ENCODE measurements at places on chromosomes 7 and 10.

DNA sequence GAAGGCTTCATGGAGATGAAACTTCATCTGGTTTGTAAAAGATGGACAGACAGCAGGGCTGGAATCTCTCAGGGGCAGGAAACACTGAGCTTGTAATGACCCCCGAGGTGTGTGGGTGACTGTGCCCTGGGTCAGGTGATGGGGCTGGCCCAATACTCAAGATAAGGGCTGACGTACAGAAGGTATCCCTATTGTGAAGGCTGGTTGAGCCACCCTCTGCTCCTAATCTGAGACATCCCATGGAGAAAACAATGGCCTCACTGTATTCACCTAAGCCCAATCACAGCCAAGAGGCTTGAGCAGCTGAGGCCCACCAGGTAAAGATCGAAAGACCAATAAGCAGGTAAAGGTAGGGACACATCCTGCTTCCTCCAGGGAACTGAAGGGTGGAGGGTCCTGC, 34.8 kb upstream of the NUB1 start:
- DNase-seq = no peak

- no peak for DNase-seq
These were observed 7.1 kb downstream of the ZNF736 start for GRCh38 chr7:64320547-64321513.

DNA sequence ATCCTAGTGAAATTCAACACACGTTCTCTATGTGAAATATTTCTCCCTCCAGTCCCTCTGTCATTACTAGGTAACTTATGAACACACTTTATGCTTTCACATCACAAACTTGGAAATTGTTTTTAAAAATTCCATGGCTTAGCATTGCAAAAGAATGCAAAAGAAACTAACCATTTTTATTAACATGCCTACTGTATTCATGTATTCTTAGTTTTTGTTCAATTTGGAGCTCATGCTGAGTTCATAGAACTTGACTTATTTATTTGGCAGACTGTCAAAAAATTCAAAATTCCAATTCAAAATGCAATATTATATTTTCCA, 155.0 kb upstream of the SEMA3C start:
- DNase-seq = no peak

DNA sequence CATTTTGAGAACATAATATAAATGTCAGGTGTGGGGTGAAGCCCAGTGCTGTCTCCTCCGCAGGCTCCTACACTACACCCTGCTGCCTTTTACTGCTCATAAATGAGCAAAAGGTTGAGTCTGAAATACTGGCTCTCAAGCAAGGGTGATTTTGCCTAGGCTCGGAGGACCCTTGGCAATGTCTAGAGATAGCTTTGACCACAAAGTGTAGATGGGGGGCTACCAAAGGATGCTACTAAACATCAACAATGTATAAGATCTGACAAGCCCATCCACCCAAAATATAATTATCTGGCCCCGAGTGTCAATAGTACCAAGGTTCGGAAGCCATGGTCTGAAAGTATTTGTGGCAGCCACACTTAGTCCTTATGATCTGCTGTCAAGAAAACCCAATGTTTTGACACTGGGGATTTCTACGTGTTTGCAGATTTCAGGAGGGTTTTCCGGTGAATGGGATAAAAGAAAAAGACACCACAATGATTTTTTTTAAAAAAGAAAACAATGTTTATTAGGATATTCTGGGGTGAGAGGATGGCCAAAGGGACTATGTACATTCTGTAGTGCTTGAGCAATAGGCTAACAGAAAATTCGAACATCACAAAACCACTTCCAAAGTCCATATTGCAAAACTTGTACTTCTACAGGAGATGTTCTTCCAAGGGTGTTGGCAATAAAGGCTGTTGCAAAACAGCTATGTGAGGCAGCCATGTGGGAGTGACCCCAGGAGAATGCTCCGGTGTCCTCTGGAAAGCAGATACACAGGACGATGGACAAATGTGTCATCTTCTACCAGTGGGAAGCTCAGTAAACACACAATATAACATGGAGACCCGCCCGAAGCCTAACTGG, 216.3 kb downstream of the GFRA1 start:
- no peak for DNase-seq
